ENCODE measurements at places on chromosomes 6 and 20.

DNA sequence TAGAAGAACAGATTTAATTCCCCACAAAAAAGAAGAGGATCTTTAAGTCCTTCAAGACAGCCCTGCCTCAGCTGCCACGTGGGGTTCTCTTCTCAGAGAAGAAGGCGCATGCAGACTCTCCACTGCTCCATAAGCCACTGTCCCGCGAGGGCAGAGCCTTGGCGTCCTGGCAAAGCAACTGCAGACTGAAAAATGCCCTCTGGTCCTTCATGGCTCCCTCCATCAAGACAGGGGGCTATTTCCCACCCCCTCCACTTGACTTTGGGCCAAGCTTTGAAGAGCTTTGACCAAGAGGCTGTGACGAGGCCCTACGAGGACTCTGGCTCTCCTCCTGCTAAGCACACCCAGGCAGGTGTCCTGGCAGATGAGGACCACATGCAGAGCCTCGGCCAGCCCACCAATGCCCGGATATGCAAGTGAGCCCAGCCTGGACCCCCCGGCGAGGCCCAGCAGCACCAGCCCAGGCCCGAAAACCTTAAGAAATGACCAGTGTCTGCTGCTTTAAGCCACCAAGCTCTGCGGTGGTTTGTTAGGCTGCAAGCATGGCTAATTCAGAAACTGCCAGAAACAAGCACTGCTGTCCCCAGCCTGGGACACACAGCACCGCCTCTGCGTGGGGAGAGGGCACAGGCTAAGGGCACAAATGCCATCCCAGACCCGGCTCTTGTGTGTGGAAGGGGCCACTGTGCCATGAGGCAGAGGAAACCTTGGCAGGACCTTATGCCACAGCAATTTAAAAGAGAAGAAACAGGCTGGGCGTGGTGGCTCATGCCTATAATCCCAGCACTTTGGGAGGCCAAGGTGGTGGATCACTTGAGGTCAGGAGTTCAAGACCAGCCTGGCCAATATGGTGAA is 16.1 kb downstream of the GMEB2 start:
- no peak for DNase-seq

DNA sequence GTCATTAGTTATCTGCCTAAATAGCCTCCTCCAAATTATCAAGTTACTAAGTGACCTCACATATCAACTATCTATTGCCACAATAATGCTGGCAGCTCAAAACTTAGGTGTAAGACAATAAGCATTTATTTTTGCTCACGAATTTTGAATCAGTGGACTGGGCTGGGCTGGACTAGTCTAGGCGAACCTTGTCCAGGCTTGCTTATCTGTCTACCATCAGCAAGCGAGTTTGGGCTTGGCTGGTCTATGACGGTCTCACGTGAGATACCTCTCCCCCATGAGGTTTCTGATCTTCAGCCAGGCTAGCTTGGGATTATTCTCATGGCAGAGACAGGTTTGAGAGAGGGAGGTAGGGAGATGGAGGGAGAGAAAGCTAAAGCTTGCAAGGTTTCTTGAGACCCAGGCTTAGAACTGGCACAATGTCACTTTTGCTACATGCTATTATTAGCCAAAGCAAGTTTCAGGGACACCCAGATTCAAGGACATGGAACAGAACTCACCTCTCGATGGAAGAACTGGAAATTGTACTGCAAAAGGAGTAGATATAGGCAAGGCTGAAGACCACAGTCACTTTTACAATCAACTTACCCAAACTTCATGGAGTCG is 80.9 kb downstream of the WASF1 start:
- peak; percentile 7 for DNase-seq

DNA sequence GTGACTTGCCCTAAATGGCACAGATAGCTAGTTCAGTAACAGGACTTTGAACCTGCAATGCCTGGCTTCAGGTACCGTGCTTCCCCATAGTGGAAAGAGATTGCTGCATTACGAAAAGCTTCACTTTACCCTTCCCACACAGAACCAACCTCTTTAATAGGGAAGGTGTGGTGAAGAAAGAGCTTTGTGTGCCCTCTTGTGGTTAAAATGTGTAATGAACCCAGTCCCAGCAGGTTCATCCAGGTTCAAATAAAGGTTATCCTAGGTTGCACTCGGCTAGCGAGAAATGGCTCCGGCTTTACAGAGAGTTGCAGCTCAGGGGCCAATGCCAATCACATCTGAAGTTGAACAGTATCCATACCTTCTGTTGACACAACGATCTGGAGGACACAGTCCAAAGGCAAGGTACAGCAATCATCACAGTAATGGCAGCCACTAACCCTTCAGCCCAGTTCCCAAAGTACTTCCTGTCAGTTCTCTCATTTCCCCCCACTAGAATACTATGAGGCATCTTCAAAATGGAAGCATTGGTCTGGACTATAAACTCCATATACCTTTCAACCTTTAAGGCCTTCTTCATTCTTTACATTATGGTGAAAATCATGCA is 3.0 kb downstream of the DEFB115 start:
- no peak for DNase-seq

DNA sequence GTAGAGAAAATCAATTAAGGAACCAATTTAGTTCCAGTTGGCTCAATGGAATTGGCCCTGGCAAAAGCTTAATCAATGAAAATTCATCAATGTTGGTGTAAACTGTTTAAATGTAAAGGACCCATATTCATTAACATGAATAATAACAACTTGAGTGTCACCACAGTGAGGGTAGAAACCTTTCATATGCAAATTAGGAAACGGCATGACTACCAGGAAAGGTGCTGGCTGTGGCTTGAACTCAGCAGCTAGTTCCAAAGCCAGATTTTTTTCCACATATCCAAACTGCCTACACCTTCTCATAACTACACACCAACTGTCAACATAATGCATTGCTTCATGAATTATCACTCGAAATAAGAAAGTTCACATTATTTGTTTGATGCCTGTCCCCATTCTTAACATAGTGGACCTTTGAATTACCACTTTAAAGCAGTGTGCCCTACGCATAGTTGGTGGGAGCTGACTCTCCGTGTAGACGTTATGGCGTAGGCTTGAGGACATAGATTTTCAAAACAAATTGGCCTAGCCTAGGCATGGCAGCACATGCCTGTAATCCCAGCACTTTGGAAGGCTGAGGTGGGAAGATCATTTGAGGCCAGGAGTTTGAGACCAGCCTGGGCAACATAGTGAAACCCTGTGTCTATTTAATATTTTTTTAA is 19.7 kb downstream of the PBOV1 start:
- DNase-seq, result no peak

GRCh38 chr20:53609491-53610445 is 16.1 kb upstream of the ZNF217 start:
- DNase-seq, result peak; percentile 67

DNA sequence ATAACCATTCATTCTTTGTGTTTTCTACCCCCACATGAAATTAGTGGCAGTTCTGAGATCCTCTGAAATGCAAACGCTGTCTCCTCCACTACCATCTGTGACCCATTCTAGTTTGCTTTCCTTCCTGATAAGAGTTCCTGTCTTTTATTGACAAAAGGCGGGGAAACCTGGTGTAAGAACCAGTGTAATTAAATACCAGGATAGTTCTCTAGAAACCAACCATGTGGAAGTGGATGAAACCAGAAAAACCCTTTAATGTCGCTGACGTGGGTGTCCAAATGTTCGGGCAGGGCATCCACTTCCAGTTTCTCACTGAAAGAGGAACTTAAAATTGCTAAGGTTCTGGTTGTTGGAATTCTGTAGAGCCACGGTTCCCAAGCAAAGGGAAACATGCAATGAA is 79.1 kb downstream of the TNFRSF21 start:
- no peak for DNase-seq

DNA sequence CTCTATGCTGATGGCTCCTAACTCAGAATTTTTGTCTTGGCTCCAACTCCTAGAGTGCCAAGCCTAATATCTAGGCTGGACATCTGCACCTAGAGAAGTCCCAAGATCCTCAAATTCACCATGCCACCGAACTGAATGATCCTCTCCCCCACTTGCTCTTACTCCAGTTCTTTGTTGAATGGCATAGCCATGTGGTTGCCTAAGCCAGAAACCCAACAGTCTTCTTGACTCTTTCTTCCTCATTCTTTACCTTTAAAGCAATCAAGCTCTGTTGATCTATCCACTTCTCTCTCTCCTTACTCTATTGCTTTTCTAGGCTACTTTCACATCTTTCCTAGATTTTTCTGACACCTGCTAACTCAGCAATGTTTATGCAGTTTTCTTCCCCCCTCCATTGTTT is 126.5 kb upstream of the FOXO3 start:
- DNase-seq, result no peak

DNA sequence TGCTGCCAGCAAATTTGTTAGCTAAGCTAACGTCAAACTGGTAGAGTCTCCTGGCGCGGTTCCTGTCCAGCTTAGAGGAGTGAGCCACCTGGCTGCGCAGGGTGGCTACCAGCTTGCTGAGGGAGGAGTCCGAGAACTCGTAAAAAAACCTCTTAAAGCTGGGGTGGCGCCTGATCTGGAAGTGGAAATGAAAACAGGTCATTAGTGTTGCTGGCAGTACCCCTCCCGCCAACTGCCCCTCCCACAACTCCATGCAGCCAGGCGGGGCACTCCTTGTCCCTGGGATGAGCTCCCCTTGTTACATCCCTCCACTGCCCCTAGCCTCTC is 17.3 kb downstream of the BNIP5 start:
- DNase-seq, result no peak

GRCh38 chr20:45091366-45091765 is 9.6 kb downstream of the KCNS1 start:
- no peak for DNase-seq

GRCh38 chr20:55740076-55740475 is 265.2 kb downstream of the CBLN4 start:
- no peak for DNase-seq

DNA sequence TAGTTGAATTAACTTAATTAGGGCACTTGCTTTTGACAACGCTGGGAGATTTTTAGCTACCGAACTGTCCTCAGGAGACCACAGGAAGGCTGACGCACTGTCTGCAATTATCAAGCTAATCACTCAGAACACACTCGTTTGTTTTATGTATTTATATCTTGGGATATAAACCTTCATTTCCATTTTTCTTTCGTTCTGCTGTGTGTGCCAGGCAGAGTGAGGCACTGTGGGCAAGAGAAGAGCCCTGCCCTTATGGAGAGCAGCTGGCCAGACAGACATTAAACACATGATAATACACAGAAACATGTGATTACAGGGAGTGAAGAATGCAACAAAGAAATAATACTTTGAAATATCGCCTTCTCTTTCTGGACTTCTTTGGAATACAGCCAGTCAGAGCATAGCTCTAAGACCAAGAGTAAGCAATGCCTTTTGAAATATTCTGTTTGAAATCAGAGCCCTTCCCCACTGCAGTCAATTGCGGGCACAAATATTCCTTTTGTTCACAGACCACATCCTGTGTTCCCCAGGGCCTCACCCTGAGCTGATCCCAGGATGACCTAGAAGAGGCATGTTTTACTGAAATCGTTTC is 96.8 kb downstream of the ANKRD60 start:
- peak; percentile 95 for DNase-seq

GRCh38 chr6:162151021-162151665 is 576.4 kb downstream of the PRKN start:
- no peak for DNase-seq

DNA sequence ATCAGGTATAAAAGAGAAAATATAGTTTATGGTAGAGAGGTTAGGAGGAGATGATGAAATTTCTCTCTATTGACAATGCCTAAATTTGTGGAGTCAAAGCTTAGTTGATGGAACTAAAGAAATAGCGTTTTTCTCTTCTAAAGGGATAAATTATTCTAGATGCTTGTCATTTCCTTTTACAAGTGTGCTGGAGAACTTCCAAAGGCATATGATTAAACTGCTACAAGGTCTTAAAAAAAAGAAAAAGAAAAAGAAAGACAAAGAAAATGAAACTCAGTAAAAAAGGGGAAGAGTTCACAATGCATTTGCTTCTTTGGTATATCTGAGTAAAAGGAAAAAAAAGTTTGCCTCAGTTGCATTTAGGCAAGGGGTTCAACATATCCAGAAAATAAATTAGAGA is 499.8 kb upstream of the PTCHD4 start:
- DNase-seq, result no peak

- no peak for DNase-seq
These were observed 279.1 kb downstream of the UTRN start for GRCh38 chr6:144564202-144564601.

- DNase-seq, result no peak
These were observed 2.7 kb downstream of the GFRA4 start for GRCh38 chr20:3660262-3661059.

GRCh38 chr6:123895346-123895745 is 91.7 kb downstream of the NKAIN2 start:
- no peak for DNase-seq

GRCh38 chr6:166478782-166479592 is 96.2 kb upstream of the MPC1 start:
- DNase-seq, result no peak

DNA sequence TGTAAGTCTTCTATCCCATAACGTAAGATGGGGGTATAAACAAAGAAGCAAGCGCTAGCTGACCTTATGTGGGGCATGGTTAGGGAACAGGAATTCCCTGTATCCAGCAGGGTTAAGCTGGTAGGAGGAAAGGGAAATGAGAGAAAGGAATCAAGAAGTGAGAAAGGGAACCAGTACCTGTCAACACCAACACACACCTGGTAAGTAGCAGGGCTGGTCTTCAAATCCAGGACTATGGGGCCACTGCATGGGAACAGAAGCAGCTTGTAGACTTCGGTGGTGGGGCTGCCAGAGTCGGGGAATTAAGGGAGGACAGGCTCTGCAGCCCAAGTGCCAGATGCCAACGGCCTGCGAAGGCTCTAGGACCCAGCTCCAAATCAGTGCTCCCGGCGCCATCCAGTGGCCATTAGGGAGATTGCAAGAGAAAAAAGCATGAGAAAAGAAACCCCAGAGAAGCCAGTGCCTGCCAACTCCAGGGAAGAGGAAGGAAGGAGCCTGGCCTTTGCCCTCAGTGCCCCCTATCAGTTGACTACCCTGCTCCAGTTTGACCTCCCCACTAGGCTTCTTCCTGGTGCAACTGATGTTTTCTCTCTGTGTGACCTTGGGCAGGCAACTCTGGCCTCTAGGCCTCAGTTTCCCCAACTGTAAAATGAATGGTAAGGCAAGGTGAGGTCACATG is 15.8 kb upstream of the RBPJL start:
- DNase-seq, result peak; percentile 96

DNA sequence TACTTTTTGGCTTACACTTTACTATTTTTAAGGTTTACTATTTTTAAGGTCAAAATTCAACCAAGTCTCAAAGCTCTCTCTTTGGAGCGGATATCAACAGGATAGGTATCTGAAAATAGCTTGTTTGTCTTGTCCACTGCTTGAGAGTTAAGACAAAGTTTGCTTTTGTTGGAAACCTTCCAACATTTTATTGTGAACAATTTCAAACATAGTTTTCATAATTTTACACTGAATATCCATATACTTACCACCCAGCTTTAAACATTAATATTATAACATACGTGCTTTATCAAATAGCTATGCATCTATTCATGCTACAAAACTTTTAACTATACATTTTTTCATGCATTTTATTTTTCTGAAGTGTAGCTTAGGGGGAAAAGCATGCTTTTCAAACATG is 109.9 kb downstream of the FYN start:
- DNase-seq, result no peak

GRCh38 chr6:125339653-125340052 is 37.9 kb upstream of the HDDC2 start:
- no peak for DNase-seq

- no peak for DNase-seq
These were observed 27.1 kb upstream of the NRN1 start for GRCh38 chr6:6033858-6034257.

- DNase-seq, result no peak
These were observed 38.6 kb downstream of the ASXL1 start for GRCh38 chr20:32396646-32397160.

GRCh38 chr20:2800521-2801285 is at the start of gene CPXM1:
CPXM1 (minus strand) TSS chr20:2800627; CDS start chr20:2800572, 55 bp downstream.
- peak; percentile 62 for DNase-seq

- DNase-seq, result no peak
These were observed 586 bp upstream of the HMGA1 start for GRCh38 chr6:34236131-34236442.
